ENCODE measurements at places on chromosomes 1 and 21.
A peak's percentile ranks its signal among the peaks of the same experiment; 100 is the strongest.

DNA sequence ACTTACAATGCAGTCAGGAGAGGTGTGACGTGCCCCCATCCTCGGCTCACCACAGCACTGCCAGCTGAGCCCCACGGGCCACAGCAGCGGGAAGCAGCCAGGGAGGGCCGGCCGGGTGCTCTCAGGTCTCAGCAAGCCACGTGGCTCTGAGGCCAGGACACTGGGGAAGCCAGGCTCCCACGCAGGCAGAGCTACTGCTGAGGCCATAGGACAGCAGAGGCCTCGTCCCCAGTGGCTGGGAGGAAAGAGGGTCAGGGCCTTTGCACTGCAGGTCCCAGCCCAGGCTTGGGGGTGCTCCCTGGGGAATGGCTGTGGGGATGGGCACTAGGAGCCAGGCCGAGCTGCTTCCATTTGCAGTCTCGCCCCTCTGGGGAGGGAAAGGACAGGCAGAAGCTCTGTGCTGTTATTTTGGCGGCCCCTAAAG, 5.8 kb downstream of the LRRC47 start:
- no peak for DNase-seq

- DNase-seq: no peak
Measured at GRCh38 chr1:234922987-234923386, 205.7 kb downstream of the TOMM20 start.

GRCh38 chr1:165902565-165902964, 75.2 kb downstream of the UCK2 start:
- no peak for DNase-seq

GRCh38 chr1:218429301-218429700, 84.2 kb downstream of the TGFB2 start:
- no peak for DNase-seq

DNA sequence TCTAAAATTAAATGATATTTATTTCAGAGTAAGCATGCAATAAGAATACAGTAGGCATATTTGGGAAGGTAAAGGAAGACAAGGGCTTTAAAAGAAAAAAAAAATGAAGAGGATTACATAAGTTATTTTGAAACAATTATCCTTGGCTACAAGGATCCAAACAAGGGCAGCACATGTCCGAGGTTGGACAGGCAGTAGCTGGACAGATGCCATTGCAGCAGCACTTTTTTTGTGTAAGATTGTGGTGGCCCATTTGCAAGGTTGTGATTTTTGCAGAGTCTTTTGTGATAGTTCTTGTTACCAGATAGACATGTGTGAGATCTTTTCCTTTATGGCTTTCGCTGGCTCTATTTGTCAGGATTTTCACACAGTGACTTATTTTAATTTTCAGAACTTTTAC, 89.4 kb upstream of the COG2 start:
- no peak for DNase-seq

- DNase-seq: no peak
Measured at GRCh38 chr1:10196976-10197375, 13.4 kb upstream of the KIF1B start.

- no peak for DNase-seq
Measured at GRCh38 chr1:78153092-78153736, 107.4 kb downstream of the GIPC2 start.

DNA sequence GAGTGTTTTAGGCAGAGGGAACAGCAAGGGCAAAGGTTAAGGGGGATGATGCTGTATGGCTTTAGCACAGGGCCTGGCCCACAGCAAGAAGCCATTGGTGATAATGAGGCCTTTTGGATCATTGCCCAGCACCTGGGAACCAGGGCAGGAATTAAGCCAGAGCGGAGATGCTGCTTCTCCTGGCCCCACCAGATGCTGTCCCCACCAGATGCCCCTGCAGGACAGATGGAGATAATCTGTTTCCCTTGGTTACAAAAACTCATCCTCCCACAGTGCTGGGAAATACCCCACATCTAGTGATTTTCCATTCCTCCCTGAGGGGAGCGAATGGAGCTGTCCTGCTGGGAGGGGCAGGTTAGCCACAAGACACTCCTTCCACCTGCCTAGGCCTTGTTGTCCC, 18.8 kb downstream of the OPRD1 start:
- no peak for DNase-seq

DNA sequence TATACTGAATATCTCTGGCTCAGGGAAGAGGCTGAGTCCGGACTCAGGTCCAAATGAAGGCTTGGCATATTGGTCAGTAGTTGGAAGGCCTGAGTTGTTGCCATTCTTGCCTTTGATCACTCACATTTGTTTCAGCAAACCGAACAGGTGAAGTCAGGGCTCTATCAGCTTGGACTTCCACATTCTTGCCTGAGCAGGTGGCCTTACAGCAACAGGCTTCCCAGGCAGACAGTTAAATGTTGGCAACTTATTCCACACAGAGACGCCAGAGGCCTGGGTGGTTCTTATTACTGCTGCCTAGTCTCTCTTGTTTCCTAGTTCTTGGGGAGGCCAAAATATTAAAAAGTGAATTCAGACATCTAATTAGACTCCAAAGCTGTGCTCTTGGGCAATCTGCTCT, 36.6 kb downstream of the XCL2 start:
- no peak for DNase-seq

DNA sequence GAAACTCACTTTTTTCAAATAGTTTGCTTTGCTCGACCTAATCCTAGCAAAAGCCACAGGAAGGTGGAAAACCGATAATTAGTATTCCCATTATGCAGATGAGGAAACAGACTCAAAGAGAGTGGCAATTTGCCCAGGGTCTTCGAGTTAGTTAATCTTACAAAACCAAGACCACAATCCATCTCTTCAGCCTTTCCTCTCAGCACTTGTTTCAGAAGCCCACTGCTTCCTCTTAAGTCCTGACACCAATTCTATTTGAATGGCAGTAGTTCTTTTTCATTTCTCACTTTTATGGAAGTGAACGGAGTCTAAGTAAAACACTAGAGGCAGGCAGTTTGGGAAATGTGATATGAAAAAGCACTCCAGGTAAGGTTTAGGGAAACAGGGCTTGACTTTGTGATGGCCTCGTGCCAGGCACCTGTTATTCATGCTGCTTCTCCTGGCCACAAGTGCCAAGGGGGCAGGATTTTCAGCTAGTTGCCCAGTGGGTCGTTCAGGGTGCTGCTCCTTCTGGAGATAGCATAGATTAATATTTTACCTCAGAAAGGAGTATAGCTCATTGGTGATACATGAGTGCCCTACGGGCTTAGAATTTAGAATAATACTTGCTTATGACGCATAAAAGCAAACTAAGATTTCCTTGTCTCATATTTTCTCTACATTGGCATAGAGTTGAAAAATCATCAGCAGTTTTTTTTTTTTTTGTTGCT, 76.6 kb upstream of the NRIP1 start:
- DNase-seq: no peak

- DNase-seq: no peak
Measured at GRCh38 chr1:194515916-194516315, 1329.5 kb upstream of the B3GALT2 start.

GRCh38 chr1:168824418-168825065, 95.5 kb upstream of the DPT start:
- DNase-seq: no peak

- no peak for DNase-seq
Measured at GRCh38 chr1:154869351-154870114, 548 bp downstream of the KCNN3 start.

DNA sequence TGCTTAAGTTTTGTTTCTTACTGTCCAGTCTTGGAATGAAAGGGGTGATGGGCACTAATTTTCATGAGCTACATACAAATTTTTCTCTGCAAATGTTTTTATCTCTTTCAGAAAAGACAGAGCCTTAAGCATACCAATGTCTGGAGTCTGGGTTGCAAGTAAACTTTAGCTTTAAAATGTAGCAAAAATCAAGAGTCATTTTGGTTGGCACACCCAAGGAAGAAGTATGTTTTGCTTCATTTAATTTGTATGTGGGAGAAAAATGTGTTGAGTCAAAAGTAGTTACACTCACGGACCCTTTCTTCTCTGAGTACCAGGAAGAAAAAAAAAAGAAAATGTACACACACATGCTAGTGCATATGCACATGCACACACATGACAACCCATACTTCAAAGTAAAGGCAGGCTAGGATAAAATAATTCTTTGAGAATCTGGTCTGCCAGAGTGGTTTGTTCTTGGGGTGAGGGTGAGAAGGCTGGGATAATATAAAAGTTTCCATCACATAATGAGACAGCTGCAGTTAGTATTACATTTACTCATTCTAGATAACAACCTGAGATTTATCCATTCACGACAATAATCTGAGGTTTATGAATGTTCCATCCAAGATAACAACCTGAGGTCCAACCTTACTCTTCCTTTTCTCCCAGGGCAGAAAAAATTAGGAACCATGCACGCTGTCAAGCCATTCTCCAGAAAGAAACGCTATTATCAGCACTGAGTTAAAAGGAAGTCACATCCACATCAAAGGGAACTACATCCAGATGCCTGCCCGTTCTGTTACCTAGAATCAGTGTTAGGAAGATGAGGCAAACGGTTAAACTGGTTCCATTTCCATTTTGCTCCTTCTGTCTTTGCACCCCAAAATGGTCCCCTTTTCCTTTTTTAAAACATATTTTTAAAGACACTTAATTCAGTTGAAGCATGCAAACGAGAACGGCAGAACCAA, 9.3 kb downstream of the DPYD start:
- no peak for DNase-seq

DNA sequence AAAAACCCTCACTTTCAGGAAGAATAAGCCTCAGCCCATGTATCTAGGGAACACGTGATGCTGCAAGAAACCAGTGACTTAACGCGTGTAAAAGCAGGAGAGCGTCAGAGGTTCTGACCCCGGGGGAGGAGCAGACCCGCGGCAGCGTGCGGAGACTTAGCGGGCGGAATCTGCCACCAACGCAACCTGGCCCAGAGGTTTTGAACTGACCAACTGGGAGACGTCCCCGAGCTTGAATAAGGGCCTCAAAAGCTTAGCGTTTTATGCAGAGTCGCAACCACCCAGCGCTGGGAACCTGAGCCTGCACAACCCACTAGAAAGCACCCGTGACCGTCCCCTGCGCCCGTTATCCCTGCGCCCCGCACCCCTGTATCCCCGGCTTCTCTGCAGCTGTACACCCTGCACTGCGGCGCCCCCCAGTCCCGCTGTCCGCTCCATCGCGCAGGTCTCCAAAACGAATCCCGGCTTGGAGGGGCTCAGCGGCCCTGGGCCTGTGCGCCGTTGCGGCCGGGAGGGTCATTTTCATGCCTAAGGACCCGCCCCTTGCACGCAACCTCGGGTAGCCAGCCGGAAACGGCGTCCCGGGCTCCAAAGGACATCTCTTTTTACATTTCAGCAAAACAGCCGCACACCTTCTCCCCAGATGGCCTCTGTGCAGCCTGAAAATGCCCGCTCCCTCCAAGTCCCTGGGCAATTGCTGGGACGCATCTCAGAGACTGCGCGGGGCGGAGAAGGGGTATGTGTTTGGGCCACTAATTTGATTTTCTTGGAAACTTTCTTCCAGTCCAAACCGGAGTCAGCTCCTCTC, 29.4 kb upstream of the TRIM17 start:
- peak; percentile 63 for DNase-seq
